Vagina (tissue), 2 donors: ENCODE measurements at places on chromosomes 13 and 19.

DNA sequence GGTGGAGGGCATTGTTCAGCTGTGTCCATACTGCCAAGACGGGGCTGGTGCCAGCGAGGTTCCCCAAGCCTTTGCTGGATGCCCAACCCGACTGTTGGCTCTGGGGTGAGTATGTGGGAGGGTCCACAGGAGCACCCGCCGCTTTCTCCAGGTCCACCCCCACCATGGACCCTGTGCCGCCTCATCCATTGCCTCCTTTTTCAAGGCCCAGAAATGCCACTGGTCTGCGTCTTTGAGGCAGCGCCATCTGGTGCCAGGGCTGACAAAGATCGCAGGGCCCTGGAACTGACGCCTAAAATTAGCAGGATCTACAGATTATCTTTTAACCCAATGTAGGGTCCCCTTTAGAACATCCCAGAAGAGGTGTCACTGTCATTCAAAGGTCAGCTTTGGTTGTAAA, 34.6 kb downstream of the NFIX start:
- DNase-seq: no peak

DNA sequence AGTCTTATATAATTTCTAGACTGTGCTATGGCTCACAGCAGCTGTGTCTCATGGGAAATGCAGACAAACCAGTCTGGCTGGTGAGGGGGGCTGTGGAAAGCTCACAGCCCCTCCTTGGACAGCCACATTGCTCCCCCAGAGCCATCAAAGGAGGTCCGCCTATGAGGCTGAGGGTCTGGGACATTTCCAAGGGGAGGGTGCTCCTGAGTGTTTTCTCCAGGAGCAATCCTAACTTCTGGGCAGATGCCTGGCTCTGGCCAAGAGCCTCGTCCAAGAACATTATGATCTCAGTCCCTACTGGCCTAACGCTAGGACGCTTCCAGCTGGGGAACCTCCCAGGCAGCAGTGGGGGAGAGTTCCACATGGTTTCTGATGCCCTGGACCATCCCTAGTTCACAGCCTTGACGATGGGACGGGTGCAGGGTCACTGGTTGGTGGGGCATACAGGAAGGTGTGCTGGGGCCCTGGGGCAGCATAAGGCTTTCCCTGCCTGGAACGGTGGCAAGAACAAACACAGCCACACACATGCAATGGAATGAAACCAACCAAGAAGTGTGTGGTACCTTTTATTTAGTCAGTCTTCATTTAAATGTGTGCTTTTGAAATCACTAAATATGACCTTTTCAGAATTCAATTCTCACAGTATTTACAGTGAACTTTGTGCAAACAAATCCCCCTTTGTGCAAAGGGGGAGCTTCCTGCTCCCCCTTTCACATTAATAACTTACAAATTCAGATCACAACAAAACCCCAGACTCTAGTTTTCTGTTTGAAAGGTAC, 60.6 kb downstream of the CDADC1 start:
- DNase-seq: peak; percentile 96

GRCh38 chr13:23570099-23570920, at the start of gene TNFRSF19:
TNFRSF19 (plus strand) TSS chr13:23570412; CDS start chr13:23590184, 19,772 bp downstream.
- no peak for DNase-seq

- no peak for DNase-seq
These were observed 120.6 kb downstream of the IRS2 start for GRCh38 chr13:109665781-109666249.

DNA sequence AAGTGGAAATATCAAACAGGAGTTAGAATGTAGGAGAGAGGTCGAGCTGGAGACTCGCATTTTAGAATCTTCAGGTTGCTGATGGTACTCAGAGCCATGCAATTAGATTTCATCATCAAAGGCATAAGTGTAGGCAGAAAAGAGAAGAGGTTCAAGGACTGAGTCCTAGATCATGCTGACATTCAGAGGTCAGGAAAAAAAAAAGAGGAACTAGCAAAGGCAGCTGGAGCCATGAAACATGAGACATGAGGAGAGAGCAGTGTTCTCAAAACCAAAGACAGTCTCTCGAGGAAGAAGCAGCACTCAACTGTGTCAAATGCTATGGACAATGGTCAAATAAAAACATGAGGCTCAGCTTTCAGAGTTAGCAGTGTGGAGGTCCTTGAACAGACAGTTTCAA, 12.4 kb upstream of the TPP2 start:
- DNase-seq: no peak

- DNase-seq: no peak
These were observed 704.7 kb downstream of the DIAPH3 start for GRCh38 chr13:59458908-59459579.

DNA sequence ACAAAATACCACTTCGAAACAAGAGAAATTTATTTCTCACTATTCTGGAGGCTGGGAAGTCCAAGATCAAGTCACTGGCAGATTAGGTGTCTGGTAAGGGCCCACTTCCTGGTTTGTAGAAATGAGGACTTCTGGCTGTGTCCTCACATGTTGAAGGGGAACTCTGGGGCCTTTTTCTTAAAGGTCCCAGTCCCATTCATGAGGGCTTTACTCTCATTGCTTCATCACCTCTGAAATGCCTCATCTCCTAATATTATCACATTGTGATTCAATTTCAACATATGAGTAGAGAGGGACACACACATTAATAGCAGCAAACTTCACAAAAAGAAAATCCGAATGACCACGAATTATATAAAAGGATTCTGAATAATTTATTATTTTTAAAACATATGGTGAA, 21.6 kb upstream of the SIGLEC14 start:
- no peak for DNase-seq

GRCh38 chr19:37227996-37228395, 10.0 kb downstream of the ZNF383 start:
- DNase-seq: no peak

DNA sequence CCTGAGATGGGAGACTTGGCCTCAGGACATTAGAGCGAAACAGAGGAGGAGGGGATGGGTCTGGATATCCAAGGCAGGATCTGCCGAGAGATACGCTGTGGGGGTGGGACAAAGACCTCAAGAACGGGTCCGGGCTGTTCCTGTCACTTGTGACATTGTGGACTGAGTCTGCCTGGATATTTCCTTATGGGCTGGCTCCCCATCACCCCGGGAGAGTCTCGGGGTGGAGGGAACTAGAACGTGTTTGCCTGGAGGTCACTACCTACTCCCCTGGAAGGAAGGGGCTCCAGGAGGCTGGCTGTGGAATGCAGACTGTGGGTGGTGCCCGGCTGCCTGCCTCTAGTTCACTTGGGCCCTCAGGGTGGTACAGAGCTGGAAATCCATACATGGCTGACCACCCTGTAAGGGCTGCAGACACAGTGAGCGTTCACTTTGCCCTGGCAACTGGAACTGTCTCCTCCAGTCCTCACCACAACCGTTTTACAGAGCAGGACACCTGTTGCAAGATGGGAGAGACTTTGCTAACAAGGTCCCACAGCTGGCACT, 26.4 kb downstream of the DNM2 start:
- DNase-seq: no peak

GRCh38 chr19:17611462-17612244, 56.2 kb downstream of the COLGALT1 start:
- DNase-seq: no peak

DNA sequence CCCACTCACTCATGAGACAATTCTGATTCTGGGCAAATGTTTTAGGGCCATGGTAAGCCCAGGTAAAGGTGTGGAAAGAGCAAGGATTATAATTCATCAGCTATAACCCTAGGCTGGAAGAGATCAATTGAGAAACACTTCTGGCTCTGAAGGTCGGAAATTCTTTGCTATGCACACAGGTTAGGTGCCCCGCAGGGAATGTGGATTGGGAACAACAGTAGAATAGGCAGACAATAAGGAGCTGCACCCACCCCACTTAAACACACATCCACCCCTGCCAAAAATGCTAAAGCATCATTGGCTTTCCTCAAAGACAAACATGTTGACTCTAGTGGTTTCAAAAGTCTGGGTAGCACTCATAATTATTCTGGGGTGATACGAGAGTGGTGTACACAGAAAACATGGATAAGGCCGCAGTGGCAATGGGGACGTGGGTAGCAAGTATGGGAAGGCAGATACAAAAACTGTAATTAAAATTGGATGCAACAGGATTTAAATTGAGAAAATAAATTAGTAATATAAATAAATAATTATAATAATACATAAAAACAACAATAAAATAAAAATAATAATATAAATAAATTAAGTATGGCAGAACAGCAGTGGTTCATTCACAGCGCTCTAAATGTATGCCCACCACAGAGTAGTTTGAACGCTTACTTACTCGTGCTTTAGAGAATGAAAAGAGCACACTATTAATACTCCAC, 8.6 kb downstream of the EFNB2 start:
- DNase-seq: no peak

- no peak for DNase-seq
These were observed 398.9 kb downstream of the GPC6 start for GRCh38 chr13:93625536-93625935.

- no peak for DNase-seq
These were observed 1154.6 kb downstream of the OLFM4 start for GRCh38 chr13:54183166-54183565.

DNA sequence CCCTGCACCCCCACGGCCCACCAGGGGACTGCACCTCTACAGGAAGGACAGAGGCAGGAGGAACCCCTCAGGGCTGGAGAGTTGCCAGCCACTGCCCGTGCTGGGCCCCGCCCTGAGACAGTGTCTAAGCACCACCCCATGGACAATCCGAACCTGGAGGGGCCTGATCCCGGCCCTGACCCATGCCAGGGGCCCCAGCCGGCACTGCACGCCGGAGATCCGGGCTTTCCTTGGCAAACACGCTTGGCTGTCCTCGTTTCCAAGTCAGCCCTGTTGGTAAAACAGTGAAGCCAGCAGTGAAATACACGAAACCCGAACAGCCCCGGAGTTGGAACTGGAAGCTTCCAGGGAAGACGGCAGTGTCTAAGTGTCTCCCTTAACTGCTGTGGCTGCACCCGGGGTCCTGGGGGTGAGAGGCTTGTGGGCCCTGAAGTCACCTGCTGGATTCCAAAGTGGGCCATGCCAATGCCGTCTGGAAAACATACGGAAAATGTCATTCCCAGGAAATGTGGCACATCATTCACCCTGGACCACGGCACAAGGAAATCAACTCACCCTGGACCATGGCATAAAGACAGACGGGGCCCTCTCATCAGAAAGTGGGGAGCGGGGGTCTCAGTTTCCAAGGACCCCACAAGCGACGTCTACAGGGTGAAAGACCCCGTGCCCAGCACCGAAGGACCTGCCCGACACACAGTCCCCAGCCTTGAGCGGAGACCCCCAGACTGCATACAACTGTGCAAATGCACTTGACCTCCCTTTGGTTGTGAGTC, 30.9 kb downstream of the RASA3 start:
- no peak for DNase-seq

DNA sequence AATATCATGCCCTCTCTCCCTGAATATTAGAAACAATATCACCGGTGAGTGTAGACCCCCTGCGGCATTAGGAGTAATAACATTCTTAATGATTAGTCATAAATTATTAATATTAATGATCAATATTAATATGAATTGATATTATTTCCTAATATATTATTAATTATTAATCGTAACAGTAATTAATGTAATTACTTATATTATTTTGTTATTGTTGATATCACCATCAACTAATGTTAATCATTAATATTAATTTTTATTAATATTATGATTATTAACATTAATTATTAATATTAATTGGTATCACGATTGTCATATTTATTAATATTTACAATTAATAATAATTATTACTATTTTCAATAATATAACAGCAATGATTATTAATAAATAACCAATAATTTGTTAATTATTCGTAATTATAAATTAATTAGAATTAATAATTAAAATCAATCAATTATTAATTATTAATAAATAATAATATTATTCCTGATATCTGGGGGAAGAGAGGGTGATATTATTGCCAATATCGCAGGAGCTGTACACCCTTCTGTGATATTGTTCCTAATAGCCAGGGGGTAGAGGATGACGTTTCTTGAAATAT, 528.8 kb upstream of the PCDH20 start:
- DNase-seq: no peak

- DNase-seq: no peak
These were observed 5.9 kb downstream of the ZSCAN22 start for GRCh38 chr19:58332697-58333096.

DNA sequence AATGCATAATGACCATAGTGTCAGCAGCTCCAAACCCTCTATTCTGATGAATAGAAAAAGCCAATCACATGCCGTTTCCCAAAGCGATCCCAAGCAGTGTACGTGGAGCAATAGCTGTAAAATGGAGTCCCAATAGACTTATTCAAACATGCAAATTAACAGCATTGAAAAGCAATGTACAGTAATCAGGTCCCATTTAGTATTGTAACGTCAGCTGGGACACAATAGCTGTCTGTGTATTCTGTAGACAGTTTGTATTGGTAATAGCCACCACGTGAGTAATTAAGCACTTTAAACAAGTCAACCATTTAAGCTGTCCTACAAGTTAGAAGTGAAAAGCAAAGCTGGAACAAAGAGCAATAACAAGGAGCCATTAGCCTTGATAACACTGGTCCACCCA, 698.2 kb downstream of the PCDH17 start:
- no peak for DNase-seq

- DNase-seq: no peak
These were observed 692.3 kb downstream of the SLITRK1 start for GRCh38 chr13:83190020-83190419.

DNA sequence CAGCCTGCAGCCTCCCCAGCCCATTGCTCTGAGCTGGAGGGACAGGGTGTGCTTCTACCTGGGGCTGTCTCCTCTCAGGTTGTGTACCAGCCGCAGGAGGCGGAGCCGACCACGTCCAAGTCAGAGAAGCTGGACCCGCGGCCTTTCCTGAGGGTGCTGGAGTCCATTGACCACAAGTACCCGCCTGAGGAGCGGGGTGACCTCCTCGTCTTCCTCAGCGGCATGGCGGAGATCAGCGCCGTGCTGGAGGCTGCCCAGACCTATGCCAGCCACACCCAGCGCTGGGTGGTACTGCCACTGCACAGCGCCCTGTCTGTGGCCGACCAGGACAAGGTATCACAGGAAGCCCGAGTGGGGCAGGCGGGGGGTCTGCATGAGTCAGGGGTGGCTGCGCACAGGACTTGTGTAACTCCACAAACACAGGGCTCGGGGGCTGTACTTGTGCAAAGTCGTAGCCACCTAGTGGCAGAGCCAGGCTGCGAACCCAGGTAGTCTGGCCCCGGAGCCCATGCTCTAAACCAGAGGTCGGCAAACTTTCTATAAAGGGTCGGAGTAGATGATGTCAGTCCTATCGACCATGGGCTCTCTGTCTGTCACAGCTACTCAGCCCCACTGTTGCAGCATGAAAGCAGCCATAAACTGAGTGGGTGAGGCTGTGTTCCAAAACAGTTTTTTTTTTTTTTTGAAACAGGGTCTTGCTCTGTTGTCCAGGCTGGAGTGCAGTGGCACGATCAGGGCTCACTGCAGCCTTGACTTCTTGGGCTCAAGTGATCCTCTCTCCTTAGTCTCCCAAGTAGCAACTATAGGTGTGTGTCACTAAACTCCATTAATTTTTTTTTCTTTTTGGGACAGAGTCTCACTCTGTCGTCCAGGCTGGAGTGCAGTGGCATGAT, 8.9 kb downstream of the DHX34 start:
- no peak for DNase-seq

DNA sequence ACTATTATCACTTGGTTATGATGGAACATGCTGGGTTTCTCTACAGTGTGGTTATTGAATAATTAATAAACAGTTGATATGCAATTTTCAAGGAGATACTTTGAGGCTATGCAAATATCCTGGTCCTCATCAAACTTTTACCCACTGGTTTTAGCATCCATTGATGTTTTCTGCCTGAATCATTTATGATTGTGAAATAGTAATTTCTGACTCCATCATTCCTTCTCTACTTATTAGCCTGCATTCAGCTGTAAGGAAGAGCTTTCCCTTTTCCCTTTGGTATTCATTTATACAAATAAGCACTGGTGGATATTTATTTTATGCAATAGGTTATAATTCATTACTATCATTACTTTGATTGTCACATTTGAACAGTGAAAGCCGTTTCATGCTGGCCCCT, 13.9 kb upstream of the DNAJC15 start:
- DNase-seq: no peak
